ENCODE measurements at places on chromosomes 5 and 9. TPM values are rescaled to one million over a fixed set of nuclear protein-coding genes. Genes with fewer than 3 reads are reported as not detected.
A peak's percentile ranks its signal among the peaks of the same experiment; 100 is the strongest.

GRCh38 chr9:70563431-70564204 lies 149.2 kb upstream of the KLF9 start:
- no peak for DNase-seq

- DNase-seq = no peak
Observed at GRCh38 chr5:67193439-67193807, 3.2 kb downstream of the CD180 start.

- no peak for DNase-seq
Observed at GRCh38 chr5:37724395-37725125, 115.3 kb downstream of the GDNF start.

DNA sequence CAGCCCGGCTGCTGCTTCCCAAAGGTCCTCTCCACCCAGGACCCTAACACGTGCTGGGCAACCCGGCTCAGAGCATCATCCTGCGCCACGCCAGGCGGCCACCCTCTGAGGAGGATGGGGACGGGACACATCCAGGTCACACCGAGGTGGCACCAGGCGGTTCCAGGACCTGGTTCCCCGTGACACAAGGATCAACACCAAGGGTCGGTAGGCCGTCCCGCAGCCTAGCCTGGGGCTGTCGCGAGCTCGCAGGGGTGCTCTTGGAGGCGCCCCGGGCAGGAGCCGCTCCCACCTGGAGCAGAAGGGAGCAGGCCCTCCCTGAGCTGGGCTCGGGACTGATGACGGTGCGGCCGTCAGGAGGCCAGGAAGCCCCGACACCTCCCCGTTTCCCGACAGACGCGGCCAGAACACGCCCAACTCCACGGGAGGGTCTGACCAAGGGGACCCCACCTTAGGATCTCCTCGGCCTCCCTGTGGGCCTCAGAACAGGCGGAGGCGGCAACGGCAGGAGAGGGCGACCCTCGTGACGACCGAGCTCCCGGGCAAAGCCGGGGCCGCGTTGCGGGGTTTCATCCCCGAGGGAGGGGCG lies 6.3 kb downstream of the EXD3 start:
- DNase-seq = no peak

GRCh38 chr9:4042991-4043390 lies 256.9 kb downstream of the GLIS3 start:
- no peak for DNase-seq

DNA sequence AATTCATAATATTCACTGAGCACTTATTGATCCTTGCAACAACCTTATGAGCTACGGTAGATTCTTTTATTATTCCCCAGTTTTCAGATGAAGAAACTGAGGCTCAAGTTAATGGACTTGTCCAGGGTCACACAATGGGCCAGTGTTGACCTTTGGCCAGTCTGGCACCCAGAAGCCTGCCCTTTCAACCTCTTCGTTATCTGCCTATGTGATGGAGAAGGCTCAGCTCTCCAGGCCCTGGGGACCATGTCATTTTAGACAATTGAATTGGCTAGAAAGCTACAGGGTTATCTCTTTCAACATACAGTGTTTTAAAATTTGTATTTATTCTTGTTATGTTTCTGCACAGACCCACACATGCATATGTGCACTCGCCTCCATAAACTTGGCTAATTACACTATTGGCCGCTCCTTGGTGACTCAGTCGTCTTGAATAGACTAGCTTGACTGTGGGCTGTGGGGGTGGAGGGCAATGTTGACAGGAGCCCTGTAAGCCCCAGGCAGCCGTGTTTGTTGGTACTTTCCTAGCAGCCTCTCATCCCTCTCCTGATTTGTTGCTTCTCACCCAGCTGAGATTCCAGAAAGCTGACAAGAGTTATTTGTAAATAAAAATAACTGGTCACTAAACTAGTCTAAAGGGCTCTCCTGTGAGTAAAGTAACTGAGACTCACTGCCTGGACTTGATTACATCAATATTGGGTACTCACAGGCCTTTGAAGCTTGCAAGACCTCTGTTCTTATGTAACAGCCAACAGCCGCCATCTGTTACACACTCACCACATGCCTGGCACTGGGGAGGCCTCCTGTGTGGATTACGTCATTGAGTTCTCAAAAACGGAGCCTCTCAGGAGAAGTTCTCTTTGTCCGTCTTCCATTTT lies 8.5 kb upstream of the ANGPTL2 start:
- no peak for DNase-seq

DNA sequence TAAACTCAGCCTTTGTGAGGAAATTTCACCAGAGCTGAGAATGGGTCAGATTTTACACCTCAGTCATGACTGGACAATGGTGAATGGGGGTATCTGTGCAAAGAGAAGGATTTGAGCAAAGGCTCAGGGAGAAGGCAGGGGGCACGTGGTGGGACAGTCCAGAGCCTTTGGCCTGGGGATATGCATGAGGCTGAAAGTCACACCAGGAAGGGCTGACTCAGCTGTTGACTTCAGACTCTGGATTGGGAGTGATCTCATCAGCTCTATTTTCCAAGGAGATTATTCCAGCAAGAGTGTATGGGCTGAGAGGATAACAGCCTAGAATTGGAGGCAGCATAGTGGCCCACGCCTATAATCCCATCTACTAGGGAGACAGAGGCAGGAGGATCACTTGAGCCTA lies 53.6 kb downstream of the SAXO1 start:
- no peak for DNase-seq

DNAI1 gene
- not detected for total RNA-seq

ANXA2R gene
- total RNA-seq = 2.3 TPM

- no peak for DNase-seq
Observed at GRCh38 chr5:5523066-5523505, 100.6 kb downstream of the ICE1 start.

DNA sequence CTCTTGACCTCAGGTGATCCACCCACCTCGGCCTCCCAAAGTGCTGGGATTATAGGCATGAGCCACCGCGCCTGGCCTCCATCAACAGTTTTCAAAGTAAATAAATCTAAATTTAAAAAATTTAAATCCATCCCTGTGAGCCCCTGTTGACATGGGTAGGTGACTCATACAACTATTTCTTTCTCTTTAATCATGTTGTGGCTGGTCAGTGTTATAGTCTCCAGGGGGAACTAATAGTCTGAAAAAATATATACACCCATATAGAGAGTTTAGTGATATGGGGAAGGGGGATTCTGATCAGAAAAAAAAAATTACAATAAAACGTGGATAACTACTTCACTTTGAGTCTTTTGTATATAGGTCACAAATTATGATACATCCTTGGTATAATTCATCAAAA lies 159.2 kb downstream of the ZNF608 start:
- no peak for DNase-seq

IL5 gene
- not detected for total RNA-seq

- DNase-seq = no peak
Observed at GRCh38 chr9:97524424-97524823, 23.0 kb downstream of the TMOD1 start.

GRCh38 chr5:64526734-64527439 lies 21.1 kb downstream of the RGS7BP start:
- DNase-seq = no peak

- no peak for DNase-seq
Observed at GRCh38 chr9:107615321-107615720, 125.8 kb upstream of the KLF4 start.

- no peak for DNase-seq
Observed at GRCh38 chr9:120532475-120532874, 47.5 kb downstream of the CDK5RAP2 start.

GLDC gene
- 0.52 TPM for total RNA-seq

DNA sequence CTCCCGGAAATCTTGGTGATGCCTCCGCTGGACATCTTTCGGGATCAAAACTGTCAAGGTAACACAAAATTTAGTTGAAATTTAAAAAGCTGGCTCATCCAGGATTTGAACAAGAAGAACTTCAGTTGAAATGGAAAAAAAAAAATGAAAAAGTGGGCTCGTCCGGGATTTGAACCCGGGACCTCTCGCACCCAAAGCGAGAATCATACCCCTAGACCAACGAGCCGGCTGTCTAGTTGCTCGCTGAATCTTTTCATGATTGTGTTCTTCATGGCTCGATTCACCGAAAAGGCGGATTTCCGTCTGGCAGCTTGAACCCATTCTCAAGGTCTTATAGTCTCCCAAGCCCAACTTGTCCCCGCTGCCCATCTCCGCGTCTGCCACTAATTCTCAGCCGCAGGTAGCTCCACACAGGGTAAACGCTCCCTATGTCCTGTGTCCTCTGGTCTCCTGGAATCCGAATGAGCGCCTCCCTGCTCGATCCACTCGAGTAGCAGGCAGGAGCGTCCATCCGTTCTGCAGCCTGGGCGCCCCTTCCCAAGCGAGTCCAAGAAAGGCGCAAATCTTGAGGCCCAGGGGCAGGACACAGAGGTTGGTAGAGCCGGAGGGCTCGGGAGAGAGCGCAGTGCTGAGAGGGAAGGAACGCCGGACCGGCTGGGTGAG lies 16.2 kb downstream of the TRIM7 start:
- DNase-seq = peak; percentile 85

GRCh38 chr9:134192311-134192950 lies 28.1 kb upstream of the RNU6ATAC start:
- DNase-seq = peak; percentile 45

DNA sequence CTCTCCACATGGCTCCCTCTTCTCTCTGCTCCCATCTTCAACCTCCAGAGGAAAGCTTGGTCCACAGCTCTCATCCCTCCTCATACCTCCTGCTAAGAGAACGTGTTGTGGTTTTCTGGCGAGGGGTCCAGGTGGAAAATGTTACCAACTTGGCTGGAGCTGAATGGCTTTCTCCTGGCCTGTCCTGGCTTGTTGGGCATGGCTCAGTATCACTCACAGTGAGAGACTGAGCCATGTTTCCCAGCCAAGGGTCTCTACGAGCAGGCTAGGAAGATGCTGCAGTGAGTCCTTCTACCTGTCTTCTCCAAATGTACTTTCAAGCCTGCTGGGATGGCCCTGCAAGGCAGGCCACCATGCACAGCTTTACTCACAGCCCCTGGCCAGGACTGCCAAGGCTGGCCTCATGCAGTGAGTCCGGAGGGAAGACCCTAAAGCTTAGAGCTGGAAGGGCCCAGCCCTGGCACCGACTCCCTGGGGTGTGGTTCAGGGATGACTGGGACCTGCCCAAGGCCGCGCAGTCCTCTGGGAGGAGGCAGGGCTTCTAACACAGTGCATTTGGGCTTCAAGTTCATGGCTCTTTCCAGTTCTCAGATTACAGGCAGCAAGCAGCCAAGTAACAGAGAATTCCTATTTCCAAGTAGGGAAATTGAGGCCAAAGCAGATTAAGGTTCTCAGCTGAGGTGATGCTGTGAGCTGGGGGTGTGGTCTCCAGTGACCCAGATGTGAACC lies 59.5 kb downstream of the COL27A1 start:
- DNase-seq = no peak

RAD1 gene
- 18.2 TPM for total RNA-seq

DNA sequence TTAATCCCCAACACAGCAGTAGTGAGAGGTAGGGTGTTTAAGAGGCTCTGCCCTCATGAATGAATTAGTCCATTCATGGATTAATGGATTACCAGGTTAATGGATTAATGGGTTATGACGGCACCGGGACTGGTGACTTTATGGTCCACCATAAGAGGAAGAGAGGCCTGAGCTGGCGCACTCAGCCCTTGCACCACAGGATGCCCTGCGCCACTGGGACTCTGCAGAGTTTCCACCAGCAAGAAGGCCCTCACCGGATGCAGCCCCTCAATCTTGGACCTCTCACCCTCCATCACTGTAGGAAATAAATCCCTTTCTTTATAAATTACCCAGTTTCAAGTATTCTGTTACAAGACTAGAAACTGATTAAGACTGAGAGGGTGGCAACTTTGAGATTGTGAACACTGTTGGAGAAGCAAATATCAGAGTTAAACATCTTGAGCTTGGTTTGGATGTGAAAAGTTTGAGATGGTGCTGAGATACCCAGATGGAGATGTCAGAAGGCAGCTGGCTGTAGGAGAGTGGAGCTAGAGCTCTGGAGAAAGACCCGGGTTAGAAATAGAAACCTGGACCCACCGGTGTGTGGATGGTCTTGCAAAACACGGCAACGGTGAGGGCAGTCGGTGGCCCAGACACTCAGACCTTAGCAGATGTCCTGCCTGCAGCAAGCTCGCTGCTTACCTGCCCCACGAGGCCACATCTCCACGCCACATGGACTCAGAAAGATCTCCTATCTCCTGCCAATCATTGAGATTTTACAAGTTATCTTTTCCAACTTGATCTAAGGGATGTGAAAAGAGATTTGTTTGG lies 98.8 kb downstream of the HSD17B3 start:
- DNase-seq = no peak

MEIKIN gene
- not detected for total RNA-seq

LAMC3 gene
- total RNA-seq = 0.29 TPM

DNA sequence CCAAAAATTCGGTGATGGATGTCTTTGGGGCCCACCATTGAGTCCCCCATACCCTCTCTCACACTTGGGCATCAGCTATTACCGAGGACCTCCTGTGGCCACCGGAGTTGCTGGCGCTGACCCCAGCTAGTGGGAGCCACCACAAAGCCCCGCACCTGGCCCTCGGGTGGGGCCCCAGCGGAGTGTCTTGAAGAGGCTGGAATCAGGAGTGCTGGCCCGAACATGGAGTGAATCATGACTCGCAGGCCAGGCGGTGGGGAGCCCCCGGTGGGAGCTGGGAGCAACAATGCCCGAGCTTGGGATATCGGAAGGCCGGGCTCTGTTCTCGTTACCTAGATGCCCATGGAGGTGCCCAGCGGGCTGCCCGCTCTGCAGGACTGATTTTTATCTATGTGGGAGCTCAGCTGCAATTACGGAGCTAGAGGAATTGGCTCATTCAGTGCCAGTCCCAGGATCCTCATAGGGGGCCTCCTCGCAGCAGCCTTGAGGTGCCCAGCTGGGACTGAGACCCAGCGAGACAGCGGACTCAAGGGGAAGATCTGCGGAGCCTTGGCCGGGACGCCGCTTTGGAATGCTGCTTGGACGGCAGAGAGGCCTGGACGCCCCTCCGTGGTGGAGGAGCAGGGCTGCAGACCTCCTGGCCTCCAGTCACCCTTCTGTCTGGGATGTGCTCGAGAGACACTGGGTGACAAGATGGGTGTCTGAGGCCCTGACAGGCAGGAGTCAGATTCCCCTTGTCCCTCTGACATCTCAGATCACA lies 70.8 kb downstream of the PSMB7 start:
- DNase-seq = peak; percentile 77

GRCh38 chr5:102561894-102562760 lies 63.3 kb upstream of the SLCO6A1 start:
- DNase-seq = peak; percentile 72

ANKRD20A1 gene
- total RNA-seq = 2.0 TPM

SCGB3A1 gene
- total RNA-seq = not detected

- no peak for DNase-seq
Observed at GRCh38 chr5:142096382-142096781, 12.2 kb upstream of the NDFIP1 start.

- no peak for DNase-seq
Observed at GRCh38 chr5:58937031-58937681, 354.3 kb downstream of the RAB3C start.

LRRC19 gene
- total RNA-seq = not detected

ADGRD2 gene
- total RNA-seq = not detected

KIF12 gene
- total RNA-seq = not detected

DNA sequence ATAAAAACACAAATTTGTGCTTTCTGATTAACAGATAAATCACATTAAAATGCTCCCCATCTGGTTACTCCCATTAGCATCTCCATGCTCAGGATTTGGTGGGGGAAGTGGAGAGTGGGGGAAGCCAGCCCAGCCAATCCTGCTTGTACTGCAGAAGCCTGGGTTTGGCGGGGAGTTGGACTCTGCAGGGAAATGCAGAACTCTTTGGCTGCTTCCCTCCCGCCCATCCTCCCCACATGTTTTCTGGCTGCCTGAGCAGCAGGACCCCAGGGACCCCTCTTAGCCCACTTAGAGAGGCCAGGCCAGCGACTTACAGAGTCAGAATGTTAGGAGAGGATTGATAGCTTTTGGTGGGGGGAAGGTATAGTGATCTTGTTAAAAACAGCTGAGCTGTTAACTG lies 59.5 kb upstream of the FOXI1 start:
- no peak for DNase-seq

RALGDS gene
- total RNA-seq = 27.6 TPM

All from posterior vena cava (tissue), 2 donors.